ENCODE measurements at places on chromosomes 2 and 18.

DNA sequence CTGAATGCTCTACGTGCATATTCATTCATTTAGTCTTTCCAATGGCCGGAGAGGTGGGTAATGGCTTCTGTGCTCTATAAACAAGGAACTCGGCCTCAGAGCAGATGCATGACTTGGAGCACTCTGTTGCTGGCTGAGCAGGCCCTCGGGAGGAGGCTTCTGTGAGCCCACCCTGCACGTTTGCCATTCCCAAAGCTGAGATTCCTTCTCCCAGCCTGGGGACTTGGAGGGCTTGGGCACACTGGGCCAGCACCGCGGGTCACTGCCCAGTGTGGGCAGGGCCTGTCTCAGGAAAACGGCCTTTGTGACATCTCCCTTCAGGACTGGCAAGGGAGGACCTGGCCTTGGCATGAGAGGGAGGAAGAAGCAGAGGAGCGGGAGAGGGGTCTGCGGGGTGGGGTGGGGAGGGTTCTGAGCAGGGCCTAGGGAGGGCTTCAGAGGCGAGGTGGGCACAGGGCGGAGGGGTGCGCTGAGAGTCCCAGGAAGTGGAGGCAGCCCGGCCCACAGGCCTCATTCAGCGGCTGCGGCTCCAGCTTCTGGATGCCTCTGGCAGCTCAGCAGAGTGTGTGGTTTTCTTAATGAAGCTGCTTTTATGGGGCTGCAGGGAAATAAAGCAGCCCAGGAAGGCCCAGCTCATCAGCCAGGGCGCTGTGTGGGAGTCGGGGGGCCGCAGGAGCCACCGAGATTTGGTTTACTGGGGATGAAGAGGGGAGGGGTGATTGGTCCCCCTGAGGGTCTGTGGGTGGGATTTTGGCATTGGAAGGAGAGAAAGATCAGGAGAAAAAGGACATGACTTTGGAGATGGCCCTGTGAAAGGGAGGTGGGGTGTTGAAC lies 51.7 kb upstream of the OTOF start:
- DNase-seq = no peak

DNA sequence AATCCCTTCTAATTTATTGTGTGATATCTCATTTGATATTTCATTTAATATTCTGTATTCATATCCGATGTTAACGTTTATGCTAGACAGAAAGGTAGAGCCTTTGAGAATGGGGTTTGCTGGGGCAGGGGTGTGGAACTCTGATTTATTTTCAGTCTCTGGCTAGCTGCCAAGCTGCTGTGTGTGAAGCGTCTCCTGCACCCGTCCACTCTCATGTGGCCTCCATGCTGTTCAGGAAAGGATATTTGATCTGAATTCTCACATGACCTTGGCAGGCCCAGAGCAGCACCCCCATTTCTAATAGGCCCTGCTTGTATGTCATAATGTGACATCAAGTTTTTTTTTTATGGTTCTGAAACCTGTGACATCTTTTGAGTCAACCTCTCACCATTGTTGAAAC lies 1.6 kb downstream of the IL1R1 start:
- DNase-seq = no peak

- DNase-seq = no peak
Measured at GRCh38 chr2:127429844-127430425, 11.7 kb downstream of the PROC start.

- no peak for DNase-seq
Measured at GRCh38 chr2:12663306-12664037, 53.3 kb upstream of the TRIB2 start.

- no peak for DNase-seq
Measured at GRCh38 chr2:188607501-188607900, 315.8 kb downstream of the GULP1 start.

DNA sequence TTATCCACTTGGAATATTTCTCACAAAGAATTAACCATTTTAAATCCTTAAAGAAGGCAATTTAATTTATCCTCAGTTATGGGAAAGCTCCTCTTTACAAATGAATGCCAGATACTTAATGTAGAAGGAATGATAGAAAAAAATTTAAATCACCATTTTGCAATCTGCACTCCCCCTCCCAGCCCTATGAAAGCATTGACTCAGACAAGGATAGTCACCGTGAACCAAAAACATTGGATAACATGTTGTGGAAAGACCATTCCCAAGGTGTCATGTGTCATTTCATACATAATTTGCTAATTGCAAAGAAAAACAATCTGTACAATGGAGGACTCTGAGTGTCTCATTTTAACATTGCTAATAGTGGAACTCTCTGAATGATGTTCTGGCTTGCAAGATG lies 421.0 kb downstream of the TXNL1 start:
- no peak for DNase-seq

GRCh38 chr2:215835657-215836056 lies 177.7 kb downstream of the MREG start:
- DNase-seq = no peak

GRCh38 chr2:217248312-217248935 lies 388.6 kb upstream of the TNP1 start:
- peak; percentile 87 for DNase-seq

DNA sequence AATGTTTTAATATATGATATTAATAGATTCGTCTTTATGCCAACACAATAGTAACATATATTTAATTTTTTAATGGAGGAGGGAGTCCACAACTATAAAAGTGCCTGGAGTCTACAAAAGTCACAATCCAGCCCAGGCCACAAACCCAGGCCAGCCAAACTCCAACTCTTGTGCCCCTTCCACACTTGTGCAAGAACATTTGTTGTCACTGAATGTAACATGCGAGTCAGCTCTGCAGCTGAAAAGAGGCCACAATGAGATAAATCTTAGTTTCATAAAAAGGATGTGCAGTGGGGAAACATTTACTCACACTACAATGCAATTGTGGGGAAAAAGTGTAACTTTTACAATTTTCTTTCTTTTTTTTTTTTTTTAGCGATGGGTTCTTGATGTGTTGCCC lies 110.8 kb downstream of the MCFD2 start:
- DNase-seq = no peak

GRCh38 chr18:31482051-31482450 lies 15.9 kb upstream of the DSG2 start:
- no peak for DNase-seq

DNA sequence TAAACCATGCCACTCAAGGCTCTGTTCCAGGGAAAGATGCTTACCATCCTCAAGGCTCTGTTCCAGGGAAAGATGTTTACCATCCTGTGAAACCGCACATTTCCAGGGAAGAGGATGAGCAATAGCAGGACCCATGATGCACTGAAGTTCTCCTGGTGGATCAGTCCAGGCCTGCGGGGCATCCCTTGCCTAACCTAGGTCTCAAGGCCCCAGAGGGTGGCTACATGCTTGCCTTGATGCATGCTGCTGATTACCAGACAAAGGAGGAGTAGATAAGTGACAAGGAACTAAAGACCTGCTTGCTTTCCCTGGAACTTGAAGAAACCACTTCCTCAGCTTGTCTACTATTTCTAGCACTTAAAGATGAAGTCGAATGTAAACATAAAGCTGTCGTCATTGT lies 111.0 kb upstream of the LINC00305 start:
- no peak for DNase-seq

DNA sequence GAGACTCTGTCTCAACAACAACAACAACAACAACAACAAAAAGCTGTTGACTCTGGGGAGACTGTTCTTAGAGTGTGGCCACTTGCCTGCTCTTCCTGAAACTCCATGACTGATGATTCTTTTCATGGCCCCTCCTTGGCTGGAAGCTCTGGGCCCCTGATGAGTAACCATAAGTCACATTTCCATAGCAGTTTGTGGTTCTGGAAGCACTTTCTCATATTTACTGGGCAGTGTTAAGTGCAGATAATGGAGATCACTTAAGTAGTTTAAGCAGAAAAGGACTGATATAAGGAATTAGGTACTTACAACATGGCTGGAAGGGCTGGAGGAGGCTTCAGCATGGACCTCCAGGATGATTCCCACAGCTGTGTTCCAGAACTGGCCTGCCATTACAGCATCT lies 147.3 kb upstream of the DLX2 start:
- no peak for DNase-seq

DNA sequence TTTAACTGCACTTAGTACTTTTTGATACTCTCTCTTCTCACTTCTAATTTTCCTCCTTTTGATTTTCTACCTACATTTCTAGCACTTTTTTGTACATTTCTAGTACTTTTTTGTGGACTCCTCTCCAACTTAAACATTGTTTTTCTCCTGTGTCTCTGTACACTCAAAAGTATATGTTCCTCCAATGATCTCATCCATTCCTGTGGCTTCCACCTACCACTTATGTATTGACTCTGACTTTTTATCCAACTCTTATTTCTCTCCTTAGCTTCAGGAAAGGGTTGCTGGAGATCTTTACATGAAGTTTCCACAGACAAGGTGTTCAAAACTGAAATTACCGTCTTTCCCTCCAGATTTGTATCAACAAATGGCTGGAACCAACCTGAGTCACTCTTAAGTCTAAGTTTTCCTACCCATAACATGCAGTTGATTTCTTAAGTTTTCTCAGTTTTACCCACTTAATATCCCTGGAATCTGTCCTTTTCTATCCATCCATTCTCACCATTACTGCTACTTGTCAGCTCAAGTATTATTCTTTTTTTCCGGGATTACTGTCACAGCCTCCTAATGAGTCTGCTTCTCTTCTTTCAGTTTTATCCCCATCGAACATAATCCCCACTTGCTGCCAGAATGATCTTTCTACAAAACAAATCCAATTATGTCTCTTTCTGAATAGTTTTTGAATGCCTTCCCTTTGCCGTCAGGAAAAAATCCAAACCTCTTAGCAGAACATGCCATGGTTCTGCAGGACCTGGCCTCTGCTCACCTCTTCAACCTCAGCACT lies 22.6 kb upstream of the PELI1 start:
- no peak for DNase-seq

GRCh38 chr18:78688249-78688648 lies 291.4 kb upstream of the SALL3 start:
- DNase-seq = no peak

- no peak for DNase-seq
Measured at GRCh38 chr2:205834796-205835195, 152.5 kb downstream of the NRP2 start.

DNA sequence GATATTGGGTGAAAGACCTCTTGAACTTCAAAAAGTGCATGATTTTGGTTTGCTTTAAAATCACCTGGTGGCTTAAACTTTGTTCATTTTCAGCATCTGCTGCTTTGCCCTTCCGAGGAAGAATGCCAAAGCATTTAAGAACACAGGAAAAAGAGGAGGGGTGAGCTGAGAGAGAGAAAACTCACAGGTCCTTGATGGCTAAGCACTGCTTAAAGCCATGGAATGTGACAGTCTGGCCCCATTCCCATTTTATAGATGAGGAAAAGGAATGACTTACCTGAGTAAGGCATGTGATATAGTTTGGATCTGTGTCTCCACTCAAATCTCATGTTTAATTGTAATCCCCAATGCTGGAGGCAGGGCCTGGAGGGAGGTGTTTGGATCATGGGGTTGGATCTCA lies 58.1 kb downstream of the KCNS3 start:
- no peak for DNase-seq

- DNase-seq = no peak
Measured at GRCh38 chr2:141878016-141878415, 252.8 kb downstream of the LRP1B start.

GRCh38 chr2:74567881-74568280 lies 13.4 kb downstream of the DOK1 start:
- no peak for DNase-seq

DNA sequence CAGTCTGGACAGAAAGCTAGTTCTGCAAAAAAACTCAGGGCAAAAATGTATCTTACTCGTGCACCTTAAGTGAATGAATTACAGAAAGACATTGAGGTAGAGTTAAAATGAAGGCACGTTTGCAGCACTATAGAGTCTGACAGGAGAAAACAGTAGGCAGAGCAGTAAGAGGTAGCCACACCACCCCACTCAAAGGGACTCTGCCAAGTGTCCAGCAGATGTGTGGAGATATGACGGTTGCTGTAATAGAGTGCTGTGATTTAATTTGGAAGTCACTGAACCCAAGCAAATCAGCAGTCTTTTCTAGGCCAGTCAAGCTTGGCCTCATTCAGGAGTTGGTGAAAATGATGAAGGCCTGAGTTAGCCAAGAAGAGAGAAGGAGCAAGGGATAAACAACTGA lies 464.4 kb downstream of the PTPRM start:
- DNase-seq = no peak

- no peak for DNase-seq
Measured at GRCh38 chr2:128373451-128374000, 54.9 kb upstream of the HS6ST1 start.

GRCh38 chr2:224094413-224094812 lies 55.3 kb upstream of the SERPINE2 start:
- DNase-seq = no peak
